Stimulated activated CD8-positive, alpha-beta memory T cell treated with anti-CD3 and anti-CD28 coated beads, Interleukin-4, amount 100 ng/mL, for 1 hour (primary cell): ENCODE measurements at places on chromosomes 13 and 19.

- no peak for DNase-seq
These were observed 3.8 kb downstream of the LILRA4 start for GRCh38 chr19:54335164-54335563.

DNA sequence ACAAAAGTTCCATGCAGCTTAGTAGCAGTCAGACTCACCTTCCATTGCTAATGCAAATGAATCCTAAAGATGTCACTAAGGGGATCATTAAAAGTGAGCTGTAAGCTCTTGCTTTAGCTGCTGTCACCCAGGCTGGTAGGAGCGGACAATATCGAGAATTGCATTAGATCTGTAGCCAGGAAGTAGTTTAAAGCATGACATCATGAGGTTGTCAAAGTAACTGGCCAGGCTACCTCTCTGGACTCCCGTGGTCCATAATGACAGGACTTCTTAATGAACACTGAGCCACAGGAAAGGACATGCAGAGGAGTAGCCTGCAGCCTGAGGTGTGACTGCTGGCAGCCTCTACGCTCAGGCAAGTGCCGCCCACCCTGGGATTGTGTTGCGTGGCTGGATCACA lies 522.3 kb upstream of the NBEA start:
- DNase-seq, result no peak

DNA sequence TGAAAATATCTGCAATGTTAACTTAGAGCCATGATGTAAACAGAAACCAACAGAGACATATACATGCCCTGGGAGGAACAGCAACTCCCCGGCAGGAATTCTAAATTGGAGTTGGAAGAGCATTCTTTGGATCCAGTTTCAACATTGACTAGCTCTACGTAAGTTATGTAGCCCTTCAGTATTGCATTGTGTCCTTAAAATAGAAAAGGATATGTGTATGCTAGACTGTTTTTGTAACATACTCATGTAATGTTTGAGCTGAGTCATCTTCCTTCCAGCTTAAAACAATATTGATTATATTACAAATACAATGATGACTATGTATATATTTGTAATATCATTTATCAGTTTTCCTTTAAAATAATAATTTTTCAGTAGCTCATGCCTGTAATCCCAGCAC lies 1422.2 kb upstream of the PCDH20 start:
- no peak for DNase-seq

DNA sequence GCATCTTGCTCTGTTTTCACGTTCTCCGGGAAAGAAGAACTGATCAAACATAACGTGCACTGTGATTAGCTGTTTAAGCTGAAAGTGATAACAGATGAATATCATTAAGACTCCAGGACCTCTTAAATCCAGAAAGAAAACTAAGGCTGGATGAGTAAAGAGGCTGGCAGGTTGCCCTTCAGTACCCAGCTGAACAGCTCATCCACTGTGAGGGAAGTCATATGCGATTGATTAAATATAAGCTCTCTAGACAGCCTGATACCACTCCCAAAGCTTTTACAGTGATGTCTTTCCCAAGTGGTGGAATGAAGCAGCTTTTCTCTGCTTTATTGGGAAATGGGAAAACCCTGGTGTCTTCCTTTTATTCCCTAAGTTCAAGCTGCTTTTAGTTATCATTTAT lies 116.9 kb downstream of the EFNB2 start:
- DNase-seq, result no peak

DNA sequence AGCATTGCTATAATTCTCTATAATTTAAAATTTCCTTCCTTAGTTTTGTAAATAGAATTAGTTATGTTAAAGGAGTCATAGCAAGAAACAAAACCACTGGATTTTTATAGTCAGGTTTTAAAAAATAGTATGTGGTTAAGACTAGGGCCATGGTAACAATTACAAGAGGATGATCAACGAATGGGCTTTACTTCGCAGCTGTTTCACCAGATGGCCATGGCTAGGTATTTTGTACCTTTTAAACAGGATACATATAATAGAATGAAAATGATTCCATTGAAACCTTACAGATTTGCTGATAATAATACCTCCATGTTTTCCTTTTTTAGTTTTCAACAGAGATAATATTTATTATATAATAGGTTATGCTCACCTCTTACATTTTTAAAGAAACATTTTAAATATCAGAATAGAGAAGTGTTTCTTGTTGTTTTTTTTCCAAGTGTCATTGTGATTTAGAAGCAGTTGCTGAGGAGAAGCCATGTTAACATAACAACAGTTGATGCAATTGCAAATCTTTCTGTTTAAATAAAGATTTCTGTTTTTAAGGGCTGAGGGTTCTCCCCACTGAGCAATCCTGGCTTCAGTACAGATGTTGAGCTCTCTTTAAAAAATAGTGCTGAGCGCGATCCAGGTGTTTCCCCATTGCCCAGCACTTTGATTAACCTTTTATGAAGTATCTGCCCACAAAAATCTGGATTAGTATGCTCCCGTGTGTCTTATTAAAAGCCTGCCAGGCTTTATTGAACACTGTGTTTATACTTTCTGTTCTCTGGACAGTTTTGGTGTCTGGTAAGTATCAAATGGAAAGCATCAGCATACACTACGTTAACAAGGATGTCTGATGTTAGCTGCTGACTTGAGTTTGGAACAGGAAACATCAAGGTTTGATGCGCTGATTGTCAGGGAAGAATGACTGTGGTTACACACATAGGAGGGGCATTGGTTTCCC lies 205.3 kb downstream of the HS6ST3 start:
- no peak for DNase-seq

GRCh38 chr19:50384685-50385535 lies 763 bp downstream of the POLD1 start:
- no peak for DNase-seq

GRCh38 chr13:91097269-91097668 lies 250.2 kb upstream of the MIR17HG start:
- no peak for DNase-seq
